ENCODE measurements at places on chromosomes 16 and 17.
A peak's percentile ranks its signal among the peaks of the same experiment; 100 is the strongest.

DNA sequence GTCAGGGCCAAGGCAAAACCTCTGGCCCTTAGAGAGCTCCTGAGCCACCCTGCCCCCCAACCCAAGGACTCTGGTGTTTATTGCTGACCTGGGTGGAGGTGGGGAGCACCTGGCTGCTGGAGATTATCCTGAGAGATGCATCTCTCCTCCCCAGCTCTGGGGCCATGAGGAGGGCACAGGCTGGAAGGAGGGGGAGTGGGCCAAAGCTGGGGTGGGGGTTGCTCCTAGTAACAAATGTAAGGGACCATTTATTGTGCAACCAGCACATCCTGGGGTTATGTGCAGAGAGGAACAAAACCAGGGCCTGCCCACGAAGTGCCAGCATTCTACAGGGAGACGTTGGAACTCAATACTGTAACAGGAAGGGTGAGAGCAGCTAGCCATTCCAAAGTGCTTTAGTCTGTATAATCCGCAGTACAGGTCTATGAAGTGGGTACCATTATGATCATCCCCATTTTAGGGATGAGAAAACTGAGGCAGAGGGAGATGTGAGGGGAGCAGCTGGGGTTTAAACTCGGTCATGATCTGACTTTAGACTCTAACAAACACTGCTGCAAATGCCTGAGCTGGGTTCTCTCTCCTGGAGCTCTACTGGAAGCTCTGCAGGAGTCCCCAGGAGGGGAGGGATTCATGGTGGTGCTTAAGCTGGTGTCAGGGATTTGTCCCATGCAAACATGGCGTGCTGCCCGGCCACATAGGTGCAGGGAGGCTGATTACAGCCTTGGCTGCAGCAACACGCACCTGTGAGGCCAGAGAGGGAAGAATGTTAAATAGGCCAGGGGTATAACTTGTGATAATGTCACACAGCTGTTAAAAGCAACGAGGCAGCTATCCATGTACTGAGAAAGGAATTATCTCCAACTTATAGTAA lies 1.4 kb upstream of the RHBDF2 start:
- DNase-seq = no peak

DNA sequence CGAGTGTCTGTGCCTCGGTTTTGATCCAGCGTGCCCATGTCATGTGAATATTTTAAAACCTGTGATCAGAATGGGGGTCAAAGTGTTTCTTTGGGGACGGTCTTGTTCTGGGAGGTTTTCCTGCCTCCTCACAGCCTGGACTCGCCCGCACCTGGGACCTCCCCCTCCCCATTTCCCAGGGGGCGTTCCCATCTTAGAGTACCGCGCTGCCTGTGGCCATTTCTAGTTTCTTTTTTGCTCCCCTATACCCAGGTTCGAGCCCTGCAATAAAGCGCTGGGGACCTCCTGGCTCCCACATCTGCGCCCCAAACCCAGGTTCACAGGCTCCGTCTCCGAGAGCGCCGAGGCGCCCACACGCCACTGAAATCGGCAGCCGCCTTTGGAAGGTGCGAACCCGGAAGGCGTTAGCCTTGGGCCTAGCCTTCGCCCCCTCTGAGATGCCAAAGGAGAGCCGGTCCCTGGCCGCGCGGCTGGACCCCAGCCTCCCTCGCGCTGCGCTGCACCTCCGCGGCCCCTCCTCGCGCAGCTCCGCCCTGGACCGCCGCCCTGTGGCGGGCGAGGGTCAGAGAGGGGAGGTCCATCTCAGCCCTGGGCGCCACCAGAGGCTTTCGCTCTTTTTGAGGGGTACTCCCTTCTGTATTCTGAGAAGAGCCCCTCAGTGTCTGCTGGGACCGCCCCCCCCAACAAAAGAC lies 1.7 kb downstream of the KCNJ12 start:
- no peak for DNase-seq

DNA sequence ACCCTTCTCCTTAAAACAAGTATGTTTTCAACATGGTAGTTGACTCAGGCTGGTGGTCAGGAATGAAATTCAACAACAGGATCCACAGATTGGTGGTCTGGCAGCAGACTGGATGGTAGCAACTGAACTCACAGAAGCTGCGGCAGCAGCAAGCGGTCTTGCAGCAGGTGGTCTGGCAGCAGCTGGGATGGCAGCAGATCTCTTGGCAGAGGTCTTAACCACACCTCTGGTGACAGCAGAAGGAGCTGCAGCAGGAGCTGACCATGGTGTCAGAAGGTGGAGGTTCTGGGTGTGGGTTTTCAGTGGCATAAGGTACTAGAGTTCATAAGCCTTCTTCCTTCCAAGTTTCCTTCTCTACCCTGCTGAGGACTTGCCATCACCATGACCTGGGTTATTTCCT lies 2.2 kb upstream of the KRTAP4-1 start:
- no peak for DNase-seq

GRCh38 chr17:65097110-65097509 lies 40.1 kb upstream of the RGS9 start:
- DNase-seq = no peak

- no peak for DNase-seq
These were observed 47.8 kb downstream of the ANKFY1 start for GRCh38 chr17:4215882-4216570.

- peak; percentile 14 for DNase-seq
These were observed 643 bp downstream of the HSDL1 start for GRCh38 chr16:84144209-84144858.

- no peak for DNase-seq
These were observed 23.3 kb downstream of the SLC7A5 start for GRCh38 chr16:87845807-87846619.
